ENCODE measurements at places on chromosomes 5 and 9.
A peak's percentile ranks its signal among the peaks of the same experiment; 100 is the strongest.

DNA sequence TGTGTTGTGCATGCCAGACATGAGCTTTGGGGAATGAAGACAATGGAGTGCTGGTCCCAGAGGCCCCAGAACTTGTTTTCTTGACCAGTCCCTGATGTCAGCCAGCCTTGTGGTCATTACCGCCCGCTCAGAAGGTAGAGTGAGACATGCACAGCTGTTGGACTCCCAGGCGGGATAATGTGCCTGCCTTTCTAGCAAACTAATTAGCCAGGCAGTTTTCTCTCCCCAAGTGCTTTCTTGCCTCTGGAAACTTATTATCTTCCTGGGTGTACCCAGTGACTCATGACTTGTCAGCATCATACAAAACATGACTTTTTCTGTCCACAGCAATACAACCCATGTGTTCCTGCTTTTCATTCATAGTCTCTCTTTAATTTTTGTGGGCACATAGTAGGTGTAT is 131.1 kb downstream of the RMI1 start:
- DNase-seq = no peak

DNA sequence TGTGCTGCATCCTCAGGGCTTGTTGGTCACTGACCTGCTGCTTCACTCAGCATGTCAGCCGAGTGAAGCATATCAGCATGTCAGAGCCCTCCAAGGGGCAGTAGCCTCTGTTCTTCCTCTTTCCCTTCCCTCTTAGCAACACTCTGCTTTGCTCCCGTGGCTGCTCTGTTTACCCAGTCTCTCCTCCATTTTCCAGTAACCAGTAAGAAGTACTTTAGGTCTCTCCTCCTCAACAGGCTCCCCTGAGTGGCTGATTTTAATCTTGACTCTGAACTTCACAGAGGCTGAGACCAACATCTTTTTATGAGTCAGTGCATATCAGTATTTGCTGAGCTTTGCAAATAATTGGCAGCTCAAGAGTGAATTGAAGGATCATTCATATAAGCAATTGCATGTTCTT is 18.6 kb upstream of the ADRB2 start:
- DNase-seq = no peak

- DNase-seq = no peak
These were observed 2.3 kb downstream of the CDKN2B-AS1 start for GRCh38 chr9:21996858-21997257.

- DNase-seq = no peak
These were observed 12.7 kb upstream of the FCN1 start for GRCh38 chr9:134930398-134930797.

- DNase-seq = no peak
These were observed 14.7 kb upstream of the TMEM174 start for GRCh38 chr5:73158313-73158712.

DNA sequence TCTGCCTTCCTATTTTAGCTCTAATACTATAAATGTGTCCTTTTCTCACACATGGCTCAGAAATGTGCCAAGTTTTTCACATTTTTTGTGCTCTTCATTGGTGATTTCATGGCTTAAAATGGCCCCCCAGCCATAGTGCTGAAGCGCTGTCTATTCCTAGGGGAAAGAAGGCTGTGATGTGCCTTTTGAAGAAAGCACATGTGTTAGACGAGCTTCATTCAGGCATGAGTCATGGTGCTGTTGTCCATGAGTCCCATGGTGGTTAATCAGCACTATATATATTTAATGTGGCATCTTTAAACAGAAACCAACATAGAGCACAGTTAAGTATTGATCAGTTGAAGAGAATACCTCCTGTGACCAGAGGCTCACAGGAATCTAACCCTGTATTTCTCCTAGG is 55.8 kb downstream of the PDE8B start:
- peak; percentile 36 for DNase-seq

DNA sequence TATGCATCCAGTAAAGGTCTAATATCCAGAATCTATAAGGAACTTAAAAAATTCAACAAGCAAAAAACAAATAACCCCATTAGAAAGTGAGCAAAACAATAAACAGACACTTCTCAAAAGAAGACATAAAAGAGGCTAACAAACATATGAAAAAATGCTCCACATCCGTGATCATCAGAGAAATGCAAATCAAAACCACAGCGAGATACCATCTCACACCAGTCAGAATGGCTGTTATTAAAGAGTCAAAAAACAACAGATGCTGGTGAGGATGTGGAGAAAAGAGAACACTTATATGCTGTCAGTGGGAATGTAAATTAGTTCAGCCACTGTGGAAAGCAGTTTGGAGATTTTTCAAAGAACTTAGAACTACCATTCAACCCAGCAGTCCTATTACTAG is 86.1 kb downstream of the WWC1 start:
- no peak for DNase-seq

GRCh38 chr5:1946122-1946677 is 63.5 kb upstream of the IRX4 start:
- DNase-seq = no peak

GRCh38 chr5:68277431-68277830 is 61.9 kb downstream of the PIK3R1 start:
- no peak for DNase-seq

DNA sequence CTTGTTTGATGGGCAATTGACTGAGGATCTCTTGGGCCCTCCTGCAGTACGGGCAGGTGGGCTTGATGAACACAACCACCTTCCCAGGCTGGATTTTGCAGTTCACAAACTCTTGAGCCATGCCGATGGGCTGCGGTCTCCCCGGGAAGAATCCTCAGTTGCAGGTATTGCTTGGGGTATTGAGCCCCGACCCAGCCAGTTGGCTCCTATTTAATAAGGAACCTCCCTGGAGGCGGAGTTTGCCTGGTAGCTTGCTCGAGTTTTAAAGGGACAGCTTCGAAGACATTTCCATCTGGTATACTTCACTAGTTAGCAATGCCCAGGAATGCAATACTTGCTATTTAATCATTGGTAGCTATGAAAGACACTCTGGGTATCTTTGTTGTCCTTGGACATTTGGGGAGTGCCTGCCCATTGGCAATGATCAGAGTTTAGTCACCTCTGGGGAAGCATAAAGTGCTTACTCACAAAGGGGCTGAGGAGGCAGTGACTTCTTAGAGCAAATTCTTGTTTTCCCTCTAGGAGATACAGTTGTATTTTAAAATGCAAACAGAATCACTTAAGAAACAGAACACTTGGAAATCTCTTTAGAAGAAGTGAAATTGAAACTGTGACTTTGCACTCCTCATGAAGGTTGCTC is at the start of gene GLRX:
Gene GLRX (minus strand): TSS at position 185 of the 640 bp plus-strand sequence. CDS start 64 bp downstream, at position 121.
- peak; percentile 89 for DNase-seq
